ENCODE measurements at places on chromosomes 1 and 21.

DNA sequence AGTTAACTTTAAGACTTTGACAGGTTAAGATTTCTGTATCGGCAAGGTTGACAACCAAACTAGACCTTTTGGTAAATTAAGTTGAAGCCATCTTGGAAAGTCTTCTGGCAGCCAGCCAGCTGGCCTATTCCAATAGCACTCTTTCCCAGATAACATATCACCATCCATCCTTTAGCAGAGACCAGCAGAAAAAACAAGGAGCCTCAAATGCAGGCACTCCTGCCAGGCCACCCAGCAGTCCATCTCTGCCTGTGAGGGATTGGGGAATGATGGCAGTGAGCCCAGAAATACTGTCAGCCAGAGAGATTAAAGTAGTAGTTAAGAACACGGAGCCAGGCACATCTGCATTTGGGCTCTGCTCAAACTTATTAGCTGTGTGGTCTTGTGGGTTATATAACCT lies 19.4 kb downstream of the ZBTB40 start:
- peak; percentile 51 for DNase-seq

- peak; percentile 35 for DNase-seq
Measured at GRCh38 chr1:157505481-157506272, 46.6 kb downstream of the FCRL5 start.

- DNase-seq = no peak
Measured at GRCh38 chr1:19738076-19738475, 61.6 kb downstream of the TMCO4 start.

DNA sequence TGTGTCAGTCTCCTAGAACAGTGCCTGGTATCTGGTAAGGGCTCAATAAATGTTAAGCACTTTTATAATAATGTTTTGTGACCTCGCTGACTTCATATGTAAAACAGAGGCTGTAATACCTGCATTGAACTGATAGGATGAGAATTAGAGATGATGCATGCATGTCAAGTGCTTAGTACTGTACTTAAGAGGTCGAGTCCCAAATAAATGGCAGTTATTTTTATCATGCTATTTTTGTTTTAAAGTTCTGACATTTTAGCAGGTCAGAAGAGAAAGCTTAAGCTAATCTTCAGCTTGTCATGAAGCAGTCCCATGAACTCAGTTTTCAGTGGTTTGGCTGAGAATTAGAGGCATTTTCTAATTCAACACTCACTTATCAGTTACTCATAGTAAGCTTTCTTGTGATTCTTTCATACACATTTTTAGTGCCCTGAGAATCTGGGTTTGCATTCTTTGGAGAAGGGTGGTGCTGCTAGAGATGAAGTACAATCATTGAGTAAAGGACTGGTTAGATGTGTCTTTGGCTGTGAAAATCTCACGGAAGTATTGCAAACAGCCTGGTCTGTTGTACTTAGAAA lies 75.7 kb upstream of the RAVER2 start:
- no peak for DNase-seq

GRCh38 chr21:34129039-34129891 lies 55.9 kb downstream of the MRPS6 start:
- DNase-seq = peak; percentile 64

DNA sequence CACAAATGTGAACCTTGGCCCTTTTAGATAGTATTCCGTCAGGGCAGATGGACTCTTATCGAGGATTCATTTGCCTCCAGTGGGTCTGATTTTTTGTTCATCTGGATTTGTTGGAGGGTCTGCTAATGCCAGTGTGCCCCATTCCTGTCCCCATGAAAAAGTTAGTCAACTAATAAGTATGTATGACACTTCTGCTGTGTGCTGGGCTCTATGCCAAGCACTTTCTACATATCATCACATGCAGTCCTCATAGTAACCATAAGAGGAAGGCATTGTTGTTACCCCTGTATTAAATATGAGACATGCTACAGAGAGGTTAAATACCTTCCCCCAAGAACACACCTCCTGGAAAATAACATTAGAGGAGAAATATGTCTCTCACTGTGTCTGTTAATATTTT lies 46.6 kb upstream of the MAB21L3 start:
- DNase-seq = no peak

GRCh38 chr1:2528966-2529783 lies 888 bp downstream of the HES5 start:
- DNase-seq = no peak

DNA sequence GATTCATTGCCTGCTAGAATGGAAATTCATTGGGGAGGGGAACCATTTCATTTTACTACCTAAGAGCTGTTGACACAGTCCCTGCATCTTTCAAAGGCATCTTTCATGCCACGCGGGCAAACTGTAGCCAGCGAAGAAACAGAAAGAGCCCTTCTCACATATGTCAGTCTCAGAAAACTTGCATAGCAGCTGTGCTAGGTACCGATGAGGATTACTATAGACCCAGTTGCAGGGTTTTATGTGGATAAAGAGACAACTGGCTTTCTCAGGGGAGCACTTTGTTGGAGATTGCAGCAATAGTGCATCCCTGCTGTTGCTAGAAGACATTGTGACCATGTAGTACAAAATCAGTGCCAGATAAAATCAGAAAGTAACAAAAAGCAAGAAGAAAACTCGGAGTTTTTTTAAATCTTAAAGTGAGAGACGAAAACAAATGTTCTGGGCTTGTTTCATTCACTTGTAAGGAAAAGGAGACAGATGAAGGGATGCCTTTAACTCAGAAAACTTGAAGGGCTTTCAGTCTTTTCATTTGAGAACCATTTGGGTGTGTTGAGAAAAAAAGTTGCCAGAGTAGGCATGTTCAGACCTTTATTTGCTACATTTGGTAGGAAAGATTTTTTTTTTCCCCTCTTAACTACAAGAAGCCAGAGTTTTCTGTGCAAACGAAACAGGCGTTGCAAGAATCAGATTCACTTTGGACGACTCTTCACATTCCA lies 804.1 kb downstream of the USP25 start:
- DNase-seq = no peak

GRCh38 chr21:33964706-33965325 lies 49.2 kb upstream of the ATP5PO start:
- DNase-seq = peak; percentile 52

DNA sequence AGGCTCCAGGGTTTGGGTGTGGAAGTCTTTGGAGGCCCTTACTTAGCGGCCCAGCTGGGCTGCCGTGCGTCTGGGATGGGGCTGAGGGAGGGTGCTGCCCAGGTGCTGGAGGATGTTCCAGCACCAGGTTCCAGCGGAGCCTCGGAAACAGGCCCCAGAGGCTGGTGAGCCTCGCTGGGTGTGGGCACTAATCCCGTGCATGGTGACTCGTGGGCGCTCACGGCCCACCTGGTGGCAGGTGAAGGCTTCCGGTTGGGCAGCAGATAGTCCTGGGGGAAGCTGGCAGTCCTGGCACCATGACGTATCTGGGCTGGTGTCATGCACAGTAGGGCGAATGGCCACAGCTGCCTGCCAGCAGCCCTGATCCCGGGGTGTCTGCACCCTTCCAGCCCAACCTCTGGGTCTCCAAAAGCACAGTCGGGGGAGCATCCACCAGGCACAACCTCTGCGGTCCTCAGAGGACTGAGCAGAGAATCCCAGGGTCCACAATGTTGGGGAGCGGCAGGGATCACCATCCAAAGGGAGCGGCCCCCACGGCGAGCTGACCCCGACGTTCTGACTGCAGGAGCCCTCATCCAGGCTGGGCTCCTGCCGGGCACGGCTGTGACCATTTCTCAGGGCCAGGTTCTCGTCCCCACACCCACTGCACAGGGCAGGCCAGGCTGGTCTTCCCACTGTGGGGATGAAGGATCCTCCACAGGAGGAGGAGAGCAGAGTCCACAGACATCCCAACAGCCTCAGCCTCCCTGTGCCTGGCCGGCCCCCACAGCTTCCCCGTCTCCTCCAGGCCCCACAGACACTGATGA lies 25.3 kb downstream of the FTCD start:
- no peak for DNase-seq

- peak; percentile 1 for DNase-seq
Measured at GRCh38 chr1:36703526-36704208, 221.0 kb upstream of the CSF3R start.

DNA sequence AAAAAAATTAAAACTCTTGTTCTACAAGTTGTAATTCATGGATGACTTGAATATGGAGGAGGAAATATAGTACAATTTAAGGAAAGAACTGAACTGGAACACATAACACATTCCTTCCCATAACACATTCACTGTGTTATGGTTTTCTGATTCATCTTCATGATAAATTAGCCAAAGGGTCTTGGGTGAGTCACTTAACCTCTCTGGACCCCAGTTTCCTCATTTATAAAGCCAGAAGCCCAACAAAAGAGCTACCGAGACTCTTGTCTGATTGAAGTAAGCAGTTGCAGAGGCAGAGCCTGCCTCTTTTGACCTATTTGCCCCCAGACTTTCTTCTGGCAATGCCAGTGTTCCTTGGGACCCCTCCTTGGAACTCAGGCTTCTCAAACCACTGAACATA lies 161.9 kb upstream of the KCTD3 start:
- no peak for DNase-seq

DNA sequence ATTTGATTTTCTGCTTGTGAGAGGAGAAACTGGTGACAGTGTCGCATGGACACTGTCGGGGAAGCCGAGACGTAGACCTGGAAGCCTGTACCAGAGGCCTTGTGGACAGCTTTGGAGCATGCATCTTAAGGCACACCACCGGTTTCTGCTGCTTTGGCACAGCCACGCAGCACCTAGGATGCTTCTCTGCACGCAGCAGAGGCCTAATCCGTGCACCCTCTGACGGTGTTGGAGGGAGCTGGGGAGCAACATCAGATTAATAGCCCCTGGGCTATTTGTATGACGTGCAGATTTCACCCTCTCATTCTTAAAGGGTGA lies 30.3 kb downstream of the TEX35 start:
- no peak for DNase-seq

DNA sequence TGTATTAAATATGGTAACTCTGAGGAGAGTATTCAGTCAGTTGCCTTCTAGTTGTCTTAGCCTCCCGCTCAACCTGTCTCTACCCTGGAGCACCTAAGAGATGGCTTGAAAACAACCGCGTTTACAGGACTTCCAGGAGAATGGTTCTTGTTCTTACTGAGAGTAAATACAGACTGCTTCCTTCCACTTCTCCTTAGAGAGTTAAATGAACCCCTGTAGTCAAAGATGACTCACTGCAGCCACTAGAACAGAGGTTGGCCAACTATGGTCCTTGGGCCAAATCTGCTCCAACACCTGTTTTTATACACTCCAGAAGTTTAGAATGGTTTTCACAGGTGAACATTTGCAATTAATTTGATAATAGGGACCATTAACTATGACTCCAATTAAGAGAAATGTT lies 60.1 kb upstream of the ASB17 start:
- no peak for DNase-seq

- DNase-seq = no peak
Measured at GRCh38 chr1:187762118-187762517, 933.4 kb downstream of the PLA2G4A start.

- DNase-seq = no peak
Measured at GRCh38 chr1:60390593-60391282, 317.2 kb upstream of the C1orf87 start.

DNA sequence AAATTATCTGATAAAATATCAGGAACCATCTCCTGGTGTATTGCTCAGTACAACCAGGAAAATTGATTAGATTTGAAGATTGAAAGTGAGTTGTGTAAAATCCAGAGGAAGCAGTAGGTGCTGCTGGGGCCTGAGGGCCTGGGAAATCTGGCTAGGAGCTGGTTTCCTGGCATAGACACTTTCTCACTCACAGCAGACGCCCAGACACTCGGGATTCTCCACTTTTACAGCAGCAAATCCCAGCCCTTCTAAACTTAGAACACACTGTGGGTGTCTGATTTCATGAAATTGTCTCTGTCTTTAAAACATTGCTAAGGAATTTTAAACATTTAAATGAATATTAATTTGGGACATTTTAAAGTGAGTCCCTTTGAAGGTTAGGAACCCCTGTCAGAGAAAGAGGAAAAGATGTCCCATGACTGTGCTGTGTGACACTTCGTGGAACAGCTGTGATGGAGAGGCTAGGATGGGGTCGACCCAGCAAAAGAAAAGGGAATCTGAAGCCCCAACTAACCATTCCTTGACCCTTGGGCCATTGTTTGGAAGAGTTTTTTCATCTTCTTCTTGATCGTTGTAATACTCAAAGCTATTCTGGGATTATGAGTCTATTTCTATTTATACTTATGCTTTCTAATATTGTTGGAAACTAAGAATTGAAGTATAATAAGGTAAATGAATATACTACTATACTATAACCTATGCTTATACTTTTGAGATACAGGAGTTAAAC lies 49.0 kb upstream of the VAMP3 start:
- no peak for DNase-seq

DNA sequence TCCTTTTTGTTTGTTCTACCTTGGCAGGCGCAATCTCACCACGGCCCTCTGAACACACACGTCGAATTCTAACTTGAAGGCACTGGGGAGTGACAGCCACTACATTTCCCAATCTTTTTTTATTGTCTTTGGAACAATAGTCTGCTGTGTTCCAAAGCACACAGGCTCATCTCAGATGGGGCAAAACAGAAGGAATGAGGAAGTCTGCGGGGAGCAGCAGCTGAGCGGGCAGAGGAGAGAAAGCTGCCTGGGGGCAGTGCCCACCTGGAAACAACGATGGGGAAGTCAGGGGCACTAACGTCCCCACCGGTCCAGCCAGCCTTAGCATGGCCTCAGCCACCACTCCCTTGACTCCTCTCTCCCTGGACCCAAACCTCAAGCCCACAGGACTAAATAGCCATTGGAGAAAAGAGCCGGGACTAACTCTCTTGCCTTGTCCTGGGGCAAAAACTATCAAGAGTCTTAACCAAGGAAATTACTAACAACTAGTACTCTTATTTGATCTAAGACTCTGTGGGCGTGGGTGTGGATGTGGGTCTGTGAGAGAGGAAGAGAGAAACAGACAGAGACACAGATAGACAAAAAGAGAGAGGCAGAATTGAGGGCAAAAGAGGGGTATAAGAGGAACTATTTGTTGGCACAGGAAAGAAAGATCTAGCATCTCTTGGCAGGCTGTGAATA lies 34.2 kb downstream of the SYF2 start:
- no peak for DNase-seq

GRCh38 chr1:85490270-85490985 lies 25.5 kb upstream of the DDAH1 start:
- DNase-seq = no peak

Measured in AG09309 (cell line).